Activated T-cell treated with anti-CD3 and anti-CD28 coated beads, Interleukin-2, amount 50 U/mL, for 24 hours (primary cell): ENCODE measurements at places on chromosomes 16 and 17.

- DNase-seq, result no peak
- no peaks in the 10 kb centered on the region for H3K36me3 ChIP-seq
- H3K27me3 ChIP-seq, result peaks cover 6% of the 10 kb centered on the region
Measured at GRCh38 chr17:68981288-68981687, 26.1 kb upstream of the ABCA8 start.

- no peak overlapping the region for H3K27ac ChIP-seq
- no peak overlapping the region for H3K4me3 ChIP-seq
- no peaks in the 10 kb centered on the region for H3K36me3 ChIP-seq
- no peak for DNase-seq
- H3K27me3 ChIP-seq, result no peaks in the 10 kb centered on the region
- peaks cover 11% of the 10 kb centered on the region for H3K4me1 ChIP-seq
Measured at GRCh38 chr17:1331708-1332107, 52.2 kb downstream of the TRARG1 start.

DNA sequence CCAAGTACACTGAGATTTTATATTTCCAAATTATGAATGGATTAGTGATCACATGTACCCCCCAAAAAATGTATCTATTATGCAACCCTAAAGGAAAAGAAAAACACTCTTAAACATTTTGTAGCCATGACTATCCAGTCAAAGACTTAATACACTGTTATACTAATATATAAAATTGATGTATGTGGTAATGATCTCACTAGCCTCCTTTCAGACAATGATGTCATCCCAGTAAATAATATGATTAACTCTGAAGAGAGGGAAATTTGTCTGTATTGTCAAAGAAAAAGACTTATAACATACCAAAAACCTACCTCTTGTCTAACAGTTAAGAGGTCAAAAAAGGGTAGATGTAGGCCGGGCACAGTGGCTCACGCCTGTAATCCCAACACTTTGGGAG lies 80.7 kb downstream of the USP32 start:
- no peak overlapping the region for H3K4me3 ChIP-seq
- H3K27me3 ChIP-seq, result no peaks in the 10 kb centered on the region
- DNase-seq, result no peak
- H3K36me3 ChIP-seq, result peaks cover 17% of the 10 kb centered on the region
- no peak overlapping the region for H3K27ac ChIP-seq

DNA sequence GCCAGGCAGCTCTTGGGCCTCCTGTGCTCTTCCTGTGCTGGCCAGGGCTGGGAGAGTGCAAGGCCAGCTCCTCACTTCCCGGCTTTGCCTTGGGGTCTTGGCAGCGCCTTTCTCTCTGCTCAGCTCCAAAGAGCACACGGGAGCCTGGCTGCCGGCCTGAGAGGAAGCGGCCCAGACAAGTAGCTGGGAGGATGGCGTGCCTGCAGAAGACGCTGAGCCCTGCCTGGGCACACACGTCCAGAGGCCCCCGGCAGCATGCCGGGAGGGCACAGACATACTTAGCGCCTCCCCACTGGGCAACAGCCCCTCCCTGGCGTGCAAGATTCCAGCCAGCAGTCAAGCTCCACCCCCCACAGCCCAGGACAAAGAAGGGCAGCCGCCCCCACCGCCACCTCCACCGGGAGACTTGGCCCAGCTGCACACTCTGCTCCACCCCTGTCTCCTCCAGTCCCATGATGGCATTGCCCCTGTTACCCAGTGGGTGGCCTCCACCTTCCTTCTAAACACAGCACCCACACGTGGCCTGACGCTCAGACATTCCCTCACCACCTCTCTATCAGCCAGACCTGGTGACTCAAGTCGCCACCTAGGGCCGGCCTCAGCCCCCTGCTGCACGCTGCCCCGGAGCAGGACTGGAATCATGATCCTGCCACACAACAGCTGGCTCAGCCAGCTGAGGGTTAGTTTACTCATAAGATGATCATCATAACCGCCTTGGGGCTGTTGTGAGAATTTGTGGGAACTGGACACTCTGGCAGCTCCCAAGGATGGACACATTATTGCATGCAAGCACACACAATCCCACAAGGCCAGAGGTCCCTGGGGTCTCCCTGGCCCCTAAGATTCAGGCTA lies 12.4 kb downstream of the SGCA start:
- H3K27me3 ChIP-seq, result no peaks in the 10 kb centered on the region
- H3K36me3 ChIP-seq, result no peaks in the 10 kb centered on the region
- DNase-seq, result peak; percentile 64
- H3K4me3 ChIP-seq, result peak overlapping the region; percentile 3

DNA sequence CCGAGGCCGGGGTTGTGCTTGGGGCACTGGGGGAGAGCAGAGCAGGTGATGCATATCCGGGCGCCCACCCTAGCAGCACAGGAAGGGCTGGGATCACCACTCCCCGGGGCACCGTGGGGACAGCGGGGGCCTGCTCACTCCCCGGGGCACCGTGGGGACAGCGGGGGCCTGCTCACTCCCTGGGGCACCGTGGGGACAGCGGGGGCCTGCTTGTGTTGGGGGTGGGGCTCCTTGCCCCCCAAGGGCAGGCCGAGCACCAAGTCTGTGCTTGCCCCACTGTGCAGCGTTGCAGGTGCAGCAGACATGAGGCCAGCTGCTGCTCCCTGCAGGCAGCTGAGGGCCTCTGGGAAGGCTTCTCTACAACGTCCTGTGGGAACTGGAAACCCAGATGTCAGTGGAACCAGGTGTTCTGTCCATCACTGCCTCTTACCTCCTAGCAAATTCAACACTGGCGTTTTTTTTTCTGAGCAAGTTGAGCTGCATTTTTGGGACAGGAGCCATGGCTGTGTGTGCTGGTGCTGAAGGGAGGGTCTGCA lies 25.0 kb upstream of the ZNF750 start:
- H3K4me1 ChIP-seq, result peaks cover 79% of the 10 kb centered on the region
- peak overlapping the region; percentile 95 for H3K27ac ChIP-seq
- peaks cover 14% of the 10 kb centered on the region for H3K36me3 ChIP-seq

DNA sequence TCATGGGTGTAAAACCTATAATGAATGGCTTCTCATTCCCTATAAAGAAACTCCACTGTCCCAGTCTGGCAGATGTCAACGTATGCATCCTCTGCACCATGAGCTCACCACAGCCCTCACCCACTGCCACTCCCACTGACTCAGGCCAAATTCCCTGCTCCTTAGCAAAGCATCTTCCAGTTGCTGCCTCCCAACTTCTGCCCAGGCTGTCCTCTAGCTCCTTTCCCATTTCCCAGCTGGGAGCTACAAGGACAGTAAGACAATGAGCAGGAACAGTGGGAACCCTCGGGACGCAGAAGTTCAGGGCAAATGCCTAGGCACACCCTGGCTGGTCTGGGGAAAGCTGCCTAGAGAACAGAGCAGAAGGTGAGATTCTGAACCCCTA lies 9.1 kb upstream of the THAP11 start:
- H3K27ac ChIP-seq, result peak overlapping the region; percentile 93
- H3K27me3 ChIP-seq, result no peaks in the 10 kb centered on the region
- DNase-seq, result no peak
- H3K4me1 ChIP-seq, result peaks cover 13% of the 10 kb centered on the region

DNA sequence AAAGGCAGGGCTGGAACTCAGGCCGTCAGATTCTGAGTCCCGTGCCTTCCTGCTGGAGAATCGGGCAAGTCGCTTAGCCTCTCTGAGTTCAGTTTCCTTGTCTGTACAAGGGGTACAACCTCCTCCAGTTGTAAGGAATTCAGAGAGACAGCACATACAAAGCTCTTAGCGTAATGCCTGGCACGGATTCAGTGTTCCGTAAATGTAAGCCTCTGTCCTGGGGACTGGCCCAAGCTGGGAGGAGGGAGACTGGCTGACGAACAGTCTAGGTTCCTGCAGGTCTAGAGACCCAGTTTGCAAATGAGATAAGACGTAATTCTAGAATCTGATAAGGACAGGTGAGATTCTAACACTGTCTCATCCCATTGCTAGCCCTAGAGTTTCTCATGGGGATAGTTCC lies 9.9 kb downstream of the METTL22 start:
- H3K27me3 ChIP-seq, result no peaks in the 10 kb centered on the region
- no peak for DNase-seq
- peaks cover 91% of the 10 kb centered on the region for H3K36me3 ChIP-seq
- H3K4me1 ChIP-seq, result peaks cover 8% of the 10 kb centered on the region
- H3K27ac ChIP-seq, result no peak overlapping the region

GRCh38 chr17:48492401-48493298 lies 38.2 kb downstream of the HOXB1 start:
- no peak overlapping the region for H3K27ac ChIP-seq
- H3K4me1 ChIP-seq, result peaks cover 15% of the 10 kb centered on the region
- H3K36me3 ChIP-seq, result no peaks in the 10 kb centered on the region
- peaks cover 32% of the 10 kb centered on the region for H3K27me3 ChIP-seq
- H3K4me3 ChIP-seq, result peak overlapping the region; percentile 53

GRCh38 chr17:63841350-63842172 lies 924 bp downstream of the SMARCD2 start:
- peaks cover 31% of the 10 kb centered on the region for H3K36me3 ChIP-seq
- no peak for DNase-seq
- no peaks in the 10 kb centered on the region for H3K27me3 ChIP-seq
- H3K4me1 ChIP-seq, result peaks cover 43% of the 10 kb centered on the region

GRCh38 chr16:76309639-76310335 lies 32.6 kb downstream of the CNTNAP4 start:
- no peak overlapping the region for H3K27ac ChIP-seq
- H3K36me3 ChIP-seq, result no peaks in the 10 kb centered on the region
- no peaks in the 10 kb centered on the region for H3K27me3 ChIP-seq

DNA sequence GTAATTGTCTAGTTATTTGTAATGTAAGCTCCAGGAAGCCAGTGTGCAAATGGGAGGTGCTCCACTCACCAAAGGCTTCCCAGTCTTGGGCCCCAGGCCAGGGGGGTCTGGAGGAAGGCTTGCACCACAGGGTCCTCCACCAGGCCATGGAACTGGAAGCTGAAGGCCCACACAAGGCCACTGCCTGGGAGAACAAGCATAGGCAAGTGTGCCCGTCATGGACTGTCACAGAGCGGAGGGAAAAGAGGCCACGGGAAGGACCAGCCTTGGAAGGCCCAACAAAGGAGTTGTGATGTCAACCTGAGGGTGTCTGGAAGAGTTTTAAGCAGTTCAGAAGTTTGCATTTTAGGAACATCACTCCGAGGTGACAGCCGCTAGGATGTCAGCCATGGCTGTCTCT lies 3.0 kb upstream of the SRRM2 start:
- H3K27me3 ChIP-seq, result no peaks in the 10 kb centered on the region
- H3K36me3 ChIP-seq, result peaks cover 43% of the 10 kb centered on the region
- peaks cover 18% of the 10 kb centered on the region for H3K4me1 ChIP-seq

- no peaks in the 10 kb centered on the region for H3K4me1 ChIP-seq
- no peak overlapping the region for H3K27ac ChIP-seq
- H3K4me3 ChIP-seq, result no peak overlapping the region
- H3K36me3 ChIP-seq, result no peaks in the 10 kb centered on the region
Measured at GRCh38 chr17:64428406-64428805, 20.5 kb upstream of the MILR1 start.

GRCh38 chr17:71033336-71033735 lies 864.0 kb downstream of the KCNJ2 start:
- no peaks in the 10 kb centered on the region for H3K36me3 ChIP-seq
- no peak overlapping the region for H3K27ac ChIP-seq
- no peak overlapping the region for H3K4me3 ChIP-seq
- no peaks in the 10 kb centered on the region for H3K27me3 ChIP-seq

DNA sequence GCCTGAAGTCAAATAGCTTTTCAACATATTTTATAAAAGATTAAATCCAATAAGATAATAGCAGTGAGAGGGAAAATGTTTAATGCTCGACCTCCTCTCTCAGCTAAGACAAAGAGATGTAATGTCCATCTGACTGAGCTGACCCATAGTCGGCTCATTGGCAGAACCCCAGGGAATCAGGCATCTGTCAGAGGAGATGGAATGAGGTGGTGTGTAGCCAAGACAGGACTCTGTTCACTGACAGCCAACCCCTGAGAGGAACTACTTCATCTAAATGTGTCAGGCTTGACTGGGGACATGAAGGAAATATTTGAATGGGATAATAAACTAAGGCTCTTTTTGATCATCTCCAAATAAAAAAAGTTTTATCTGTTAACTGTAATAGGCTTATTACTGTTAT lies 188.0 kb downstream of the CDH11 start:
- no peaks in the 10 kb centered on the region for H3K36me3 ChIP-seq
- H3K27ac ChIP-seq, result no peak overlapping the region
- H3K4me1 ChIP-seq, result no peaks in the 10 kb centered on the region
- no peak overlapping the region for H3K4me3 ChIP-seq
- no peaks in the 10 kb centered on the region for H3K27me3 ChIP-seq

- DNase-seq, result no peak
- no peak overlapping the region for H3K4me3 ChIP-seq
- no peak overlapping the region for H3K27ac ChIP-seq
- H3K27me3 ChIP-seq, result no peaks in the 10 kb centered on the region
- H3K4me1 ChIP-seq, result peaks cover 77% of the 10 kb centered on the region
Measured at GRCh38 chr16:24996731-24997130, 18.4 kb downstream of the ARHGAP17 start.
